ENCODE measurements at places on chromosomes 4 and X. TPM values are rescaled to one million over a fixed set of nuclear protein-coding genes. Genes with fewer than 3 reads are reported as not detected.

Gene NPY5R
- total RNA-seq = 0.23 TPM

DNA sequence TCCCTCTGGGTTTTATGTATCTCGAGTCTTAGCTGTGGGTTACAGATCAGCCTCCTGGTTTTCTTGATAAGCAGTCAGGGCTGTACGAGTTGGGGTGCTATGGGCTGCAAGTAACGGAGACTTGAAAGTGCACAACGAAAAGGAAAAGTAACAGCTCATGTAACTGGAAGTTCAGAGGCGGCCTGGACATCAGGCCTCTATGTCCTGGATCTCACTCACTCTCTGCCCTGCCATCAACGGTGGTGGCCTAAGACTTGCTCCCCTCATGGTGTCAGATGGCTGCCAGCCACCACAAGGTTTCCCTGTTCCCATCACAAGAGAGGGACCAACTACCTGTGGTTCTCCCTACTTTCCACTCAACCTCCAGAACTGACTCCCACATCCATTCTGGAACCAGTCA lies 4.8 kb downstream of the PPP2R2C start:
- no peak for DNase-seq

Gene ZBED1
- 51.8 TPM for total RNA-seq

GRCh38 chrX:118904664-118905063 lies 69.8 kb upstream of the LONRF3 start:
- DNase-seq = no peak

Gene CXCL8
- total RNA-seq = 14.4 TPM

Gene SPARCL1
- total RNA-seq = 154 TPM

GRCh38 chr4:1374706-1375045 lies 27.7 kb downstream of the UVSSA start:
- DNase-seq = peak; percentile 8

DNA sequence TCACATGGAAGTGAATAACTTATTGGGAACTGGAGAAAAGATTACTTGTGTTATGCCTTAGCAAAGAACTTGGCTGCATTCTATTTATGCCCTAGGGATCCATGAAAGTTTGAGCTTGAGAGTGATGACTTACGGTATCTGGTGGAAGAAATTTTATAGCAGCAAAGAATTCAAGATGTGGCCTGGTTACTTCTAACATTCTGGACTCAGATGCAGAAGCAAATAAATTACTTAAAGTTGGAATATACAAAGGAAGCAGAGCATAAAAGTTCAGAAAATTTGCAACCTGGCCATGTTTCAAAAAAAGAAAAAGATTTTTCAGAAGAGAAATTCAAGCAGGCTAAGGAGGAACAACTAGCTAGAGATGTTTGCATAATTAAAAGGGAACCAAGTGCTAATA lies 252.3 kb upstream of the WDFY3 start:
- no peak for DNase-seq

DNA sequence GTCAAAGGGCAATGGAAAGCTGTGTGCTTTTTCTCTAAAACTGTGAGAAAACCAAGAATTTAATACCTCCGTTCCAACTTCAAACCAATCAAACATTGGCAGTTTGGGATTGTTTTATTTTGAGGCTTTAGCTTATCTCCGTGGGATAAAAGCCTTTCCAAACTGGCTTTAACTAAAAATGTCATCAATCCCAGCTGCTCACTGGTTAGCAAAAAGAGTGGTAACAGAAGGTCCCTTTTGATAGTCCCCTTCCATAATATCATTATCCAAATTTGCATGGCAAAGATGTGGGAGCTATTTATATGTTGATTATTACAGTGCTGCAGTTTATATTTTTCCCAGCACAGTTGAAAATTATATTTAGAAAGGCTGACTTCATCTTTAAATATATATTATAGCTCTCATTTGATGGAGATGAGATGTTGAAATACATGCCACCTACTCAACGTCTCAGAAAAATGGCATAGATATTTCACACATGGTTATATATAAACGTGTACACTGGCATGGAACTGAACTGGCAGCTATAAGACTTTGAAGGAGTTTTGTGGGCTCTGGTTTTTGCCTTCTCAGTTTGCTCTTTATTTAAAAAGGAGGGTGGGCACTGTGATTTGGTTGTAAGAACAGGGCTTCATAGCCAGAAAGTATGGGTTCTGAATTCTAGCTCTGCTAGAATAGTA lies 707.1 kb upstream of the SLIT2 start:
- DNase-seq = no peak

Gene COX7B2
- not detected for total RNA-seq

- no peak for DNase-seq
These were observed 48.2 kb upstream of the H2AZ1 start for GRCh38 chr4:99998062-99998867.

DNA sequence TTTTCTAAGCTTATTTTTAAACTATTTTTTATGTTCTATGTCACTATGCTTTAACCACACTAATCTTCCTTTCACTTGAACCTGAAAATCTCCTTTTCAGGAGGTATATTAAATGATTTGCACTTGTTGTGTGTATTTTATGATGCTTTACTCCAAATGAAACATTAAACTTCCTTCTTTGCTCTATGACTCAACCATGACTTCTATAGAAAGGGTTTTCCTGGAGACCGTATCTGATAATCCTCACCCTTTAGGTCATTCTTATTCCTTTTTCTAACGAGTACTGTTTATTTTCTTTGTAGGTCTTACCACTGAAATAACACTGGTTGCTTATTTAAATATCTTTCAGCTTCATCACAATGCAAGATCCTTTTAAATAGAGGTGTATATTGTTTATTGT lies 1163.2 kb downstream of the PCDH18 start:
- no peak for DNase-seq

DNA sequence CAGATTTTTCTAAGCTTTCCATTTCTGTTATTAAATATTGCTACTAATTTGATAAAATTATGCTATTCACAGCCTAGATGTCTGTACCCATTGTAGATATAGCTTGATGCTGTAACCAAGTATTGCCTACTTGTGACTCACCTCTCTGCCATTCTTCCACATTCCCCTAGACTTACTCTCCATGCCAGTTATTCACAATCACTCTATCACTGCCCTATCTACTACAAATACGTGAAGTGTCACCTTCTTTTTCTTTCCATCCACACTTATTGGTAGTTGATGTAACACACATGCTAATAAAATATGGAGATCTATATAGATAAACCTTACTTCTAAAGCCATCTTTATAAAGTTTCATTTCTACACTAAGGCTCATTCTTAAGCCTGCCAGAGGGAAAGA lies 179.4 kb upstream of the PACRGL start:
- DNase-seq = no peak

Gene CLTRN
- total RNA-seq = 1.4 TPM

Gene SSX4B
- total RNA-seq = not detected

DNA sequence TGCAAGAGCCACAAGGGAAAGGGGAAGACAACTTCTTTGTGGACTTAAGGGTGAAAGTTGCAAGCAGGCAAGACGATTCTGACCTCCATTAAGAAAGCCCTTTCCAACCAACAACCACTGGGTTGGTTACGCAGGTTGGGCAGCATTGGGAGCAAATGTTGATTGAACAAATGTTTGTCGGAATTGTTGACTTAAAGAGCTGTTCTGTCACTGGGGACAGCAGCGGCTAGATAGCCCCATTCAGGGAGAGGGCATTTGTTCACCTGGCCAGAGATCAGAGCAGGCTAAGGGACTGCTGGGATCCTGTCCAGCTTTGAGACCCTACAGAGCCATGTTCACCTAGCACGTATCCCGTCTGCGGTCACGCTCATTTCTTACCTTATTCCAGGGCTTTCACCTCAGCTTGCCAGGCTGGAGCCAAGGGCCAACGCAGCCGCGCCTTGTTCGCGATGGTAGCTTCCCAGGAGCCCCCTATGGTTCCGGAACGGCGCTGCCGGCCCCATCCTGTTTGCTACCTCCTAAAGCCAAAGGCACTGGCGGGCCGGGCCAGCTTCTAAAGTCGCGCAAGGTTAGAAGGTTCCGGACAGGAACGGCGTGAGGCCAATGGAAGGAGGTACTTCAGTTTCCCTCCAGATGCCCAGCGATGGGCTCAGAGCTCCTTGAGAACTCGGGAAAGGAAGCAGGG lies 24.6 kb downstream of the F9 start:
- DNase-seq = no peak

Gene LIAS
- total RNA-seq = 31.1 TPM

DNA sequence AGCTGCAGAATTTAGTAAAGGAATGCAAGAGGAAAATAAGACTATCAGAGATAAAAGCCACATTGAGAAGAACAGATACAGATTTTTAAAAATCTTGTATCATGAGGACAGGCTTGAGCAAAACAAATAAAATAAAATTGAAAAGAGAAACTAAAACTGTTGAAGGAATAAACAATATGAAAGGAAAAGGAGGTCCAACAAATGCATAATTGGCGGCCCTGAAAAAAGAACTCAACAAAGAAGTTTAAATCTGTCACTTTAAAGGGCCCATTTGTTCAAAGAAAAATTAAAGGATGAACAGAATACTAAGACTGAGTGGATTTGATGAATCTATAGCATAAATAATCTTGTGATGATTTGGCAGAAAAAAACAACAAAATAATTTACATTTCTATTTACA lies 36.5 kb downstream of the TMPRSS11B start:
- no peak for DNase-seq
